CD4-positive, alpha-beta T cell treated with Interleukin-17A for 4 hours (primary cell): ENCODE measurements at places on chromosomes 12 and 14.

DNA sequence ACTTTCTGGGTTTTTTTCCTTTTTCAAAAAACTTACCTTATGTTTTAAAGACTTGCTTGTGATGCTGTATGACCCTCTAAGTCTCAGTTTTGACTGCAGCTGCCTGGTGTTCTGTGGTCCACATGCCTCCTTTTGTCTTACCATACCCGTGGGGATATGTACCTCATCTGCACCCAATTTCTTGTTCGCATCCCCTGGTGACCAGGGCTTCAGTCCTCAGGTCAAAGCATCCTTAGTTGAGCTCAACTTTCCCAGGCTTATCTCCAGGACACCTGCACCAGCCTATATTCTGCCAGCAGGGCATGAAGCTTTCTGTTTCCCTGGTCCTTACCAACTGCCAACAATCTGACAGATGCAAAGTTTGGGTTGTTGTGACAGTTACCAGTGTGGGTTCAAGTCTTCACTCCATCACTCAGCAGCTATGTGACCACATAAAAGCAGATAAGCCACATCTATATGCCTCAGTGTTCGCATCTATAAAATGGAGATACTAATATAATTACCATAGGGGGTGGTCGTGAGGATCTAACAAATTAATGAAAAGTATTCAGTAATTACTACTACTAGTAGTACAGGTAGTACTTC lies 94.0 kb downstream of the NTF3 start:
- DNase-seq = no peak

DNA sequence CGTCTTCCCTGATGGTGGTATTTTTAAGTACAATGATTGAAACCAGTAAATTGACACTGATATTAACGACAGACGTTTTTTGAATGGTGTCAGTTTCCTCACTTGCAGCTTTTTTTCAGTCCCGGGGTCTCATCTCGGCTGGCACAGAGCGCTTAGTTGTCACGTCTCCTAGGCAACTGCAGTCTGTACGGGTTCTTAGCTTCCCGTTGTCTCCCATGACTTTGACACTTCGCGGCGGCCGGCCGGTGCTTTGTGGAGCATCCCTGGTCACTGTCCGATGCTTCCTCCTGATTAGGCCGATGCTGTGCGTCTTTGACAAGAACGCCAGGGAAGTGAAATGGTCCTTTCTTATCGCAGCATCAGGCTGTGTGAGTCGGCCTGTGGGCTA lies 67.4 kb downstream of the ADGRD1 start:
- no peak for DNase-seq

- no peak for DNase-seq
Observed at GRCh38 chr14:78130356-78130755, 39.8 kb upstream of the NRXN3 start.

GRCh38 chr12:113135178-113136127 lies at the start of gene RASAL1:
RASAL1 (minus strand) TSS chr12:113135761; CDS start chr12:113135462, 299 bp downstream.
- peak; percentile 86 for DNase-seq
